ENCODE measurements at places on chromosomes 2 and 18. TPM values are rescaled to one million over a fixed set of nuclear protein-coding genes. Genes with fewer than 3 reads are reported as not detected.

The COBLL1 gene
- total RNA-seq, result 94.0 TPM

The UGT1A4 gene
- total RNA-seq, result 122 TPM

The ARID5A gene
- 17.1 TPM for total RNA-seq

The CD8B gene
- total RNA-seq, result 0.25 TPM

The FOXD4L1 gene
- 0.14 TPM for total RNA-seq

The CKAP2L gene
- 0.37 TPM for total RNA-seq

The CRACDL gene
- total RNA-seq, result 0.42 TPM

The DSG4 gene
- not detected for total RNA-seq

The CHST9 gene
- total RNA-seq, result 20.9 TPM

The GKN2 gene
- total RNA-seq, result not detected

The G6PC2 gene
- not detected for total RNA-seq

The DSEL gene
- total RNA-seq, result 6.0 TPM

The EGR4 gene
- not detected for total RNA-seq

The DCC gene
- not detected for total RNA-seq

The IHH gene
- total RNA-seq, result 0.81 TPM

The PARD6G gene
- 2.9 TPM for total RNA-seq

The SLC38A11 gene
- 2.1 TPM for total RNA-seq

The LGALSL gene
- 3.2 TPM for total RNA-seq

The HDHD2 gene
- total RNA-seq, result 18.9 TPM

The ERICH2 gene
- 0.53 TPM for total RNA-seq

The RFX8 gene
- not detected for total RNA-seq

The MEX3C gene
- total RNA-seq, result 9.7 TPM

The HES6 gene
- total RNA-seq, result 8.3 TPM

The XDH gene
- total RNA-seq, result 28.3 TPM

The KCNE4 gene
- total RNA-seq, result 1.2 TPM

The SCG2 gene
- not detected for total RNA-seq

The REEP1 gene
- total RNA-seq, result 1.1 TPM

The PIGN gene
- 17.8 TPM for total RNA-seq

The ITGA4 gene
- 3.3 TPM for total RNA-seq

The DUSP2 gene
- total RNA-seq, result 1.1 TPM

The ZC3H6 gene
- 1.6 TPM for total RNA-seq

The LIMS2 gene
- total RNA-seq, result 36.6 TPM

The ALKAL2 gene
- 1.1 TPM for total RNA-seq

The CCDC74B gene
- total RNA-seq, result not detected

The TRMT61B gene
- total RNA-seq, result 7.3 TPM

The C1GALT1C1L gene
- total RNA-seq, result not detected

The GALNT5 gene
- not detected for total RNA-seq

The GNLY gene
- total RNA-seq, result 1.9 TPM

The SPATA3 gene
- total RNA-seq, result not detected

The EVX2 gene
- not detected for total RNA-seq

The CYP27C1 gene
- not detected for total RNA-seq

The RRM2 gene
- total RNA-seq, result 1.3 TPM
